ENCODE measurements at places on chromosomes 2 and 18. TPM values are rescaled to one million over a fixed set of nuclear protein-coding genes. Genes with fewer than 3 reads are reported as not detected.

GRCh38 chr18:27363872-27364271 is 178.8 kb upstream of the CHST9 start:
- no peaks in the 10 kb centered on the region for H3K4me1 ChIP-seq
- no peak overlapping the region for H3K4me3 ChIP-seq
- DNase-seq = no peak

DNA sequence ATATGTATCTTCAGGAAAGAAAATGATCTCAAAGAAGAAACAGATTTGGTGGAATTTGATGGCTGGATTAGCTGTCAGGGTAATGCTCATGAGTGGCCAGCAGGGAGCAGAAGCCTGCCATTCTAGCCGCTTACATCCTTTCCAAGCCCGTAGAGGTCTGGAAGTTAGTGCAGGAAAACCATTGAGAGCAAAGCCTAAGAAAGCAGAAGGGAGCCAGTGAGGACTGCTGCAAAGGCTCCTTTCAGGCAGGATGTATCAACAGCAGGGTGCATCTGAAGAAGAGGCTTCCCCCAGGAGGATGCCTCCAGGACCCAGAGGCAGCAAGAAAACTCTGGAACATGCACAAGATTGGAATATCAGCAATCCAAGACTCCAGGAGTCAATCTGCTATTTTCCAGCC is 22.9 kb upstream of the LBH start:
- H3K27ac ChIP-seq = peak overlapping the region; percentile 49
- H3K27me3 ChIP-seq = peaks cover 8% of the 10 kb centered on the region
- no peaks in the 10 kb centered on the region for H3K36me3 ChIP-seq
- no peak overlapping the region for H3K4me3 ChIP-seq

DNA sequence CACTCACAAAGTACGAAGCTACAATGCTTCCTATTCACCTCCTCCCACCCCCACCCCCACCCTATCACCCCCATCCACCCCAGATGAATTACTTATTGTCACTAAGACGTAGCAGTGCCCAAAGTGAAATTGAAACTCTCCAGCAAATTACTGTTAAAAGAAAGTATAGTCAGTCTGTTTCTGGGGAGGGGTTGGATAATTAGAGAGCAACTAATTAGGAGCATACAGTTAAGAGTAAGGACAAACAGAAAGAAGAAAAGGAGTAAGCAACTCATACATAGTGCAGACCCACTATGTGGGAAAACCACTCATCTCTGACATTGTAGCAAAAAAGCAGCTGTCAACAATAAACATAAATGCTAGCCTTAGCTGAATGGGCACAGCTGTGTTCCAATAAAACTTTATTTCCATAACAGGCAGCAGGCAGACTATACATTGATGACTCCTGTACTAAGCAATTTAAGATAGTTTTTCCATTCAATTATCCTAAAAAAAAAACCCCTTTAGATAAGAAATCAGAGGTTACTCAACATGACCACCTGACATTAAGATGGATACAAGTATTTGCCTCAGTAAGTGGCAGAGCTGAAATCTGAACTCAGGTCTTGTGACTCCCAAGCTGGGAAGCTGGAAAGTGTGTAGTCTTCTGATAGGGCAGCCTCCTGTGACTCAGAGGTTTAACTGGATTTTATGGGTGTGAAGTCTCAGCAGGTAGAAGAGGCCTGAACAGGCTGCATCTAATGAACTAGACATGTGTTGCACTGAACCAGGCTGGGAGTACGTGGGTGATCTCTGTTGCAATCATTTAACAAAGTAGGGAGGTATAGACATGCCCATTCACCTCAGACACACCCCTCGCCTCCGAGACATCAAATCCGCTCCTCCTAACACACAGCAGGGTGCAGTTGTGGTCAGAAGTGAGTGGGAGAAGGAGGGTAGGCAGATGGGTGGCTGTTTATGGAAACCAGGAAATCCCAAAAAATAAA is 171.8 kb upstream of the KLF7 start:
- H3K36me3 ChIP-seq = no peaks in the 10 kb centered on the region
- H3K4me1 ChIP-seq = peaks cover 39% of the 10 kb centered on the region
- no peaks in the 10 kb centered on the region for H3K27me3 ChIP-seq
- DNase-seq = no peak
- H3K27ac ChIP-seq = peak overlapping the region; percentile 66
- peak overlapping the region; percentile 37 for H3K4me3 ChIP-seq

- H3K36me3 ChIP-seq = peaks cover 7% of the 10 kb centered on the region
These were observed 31.8 kb upstream of the INPP4A start for GRCh38 chr2:98412751-98413458.

DNA sequence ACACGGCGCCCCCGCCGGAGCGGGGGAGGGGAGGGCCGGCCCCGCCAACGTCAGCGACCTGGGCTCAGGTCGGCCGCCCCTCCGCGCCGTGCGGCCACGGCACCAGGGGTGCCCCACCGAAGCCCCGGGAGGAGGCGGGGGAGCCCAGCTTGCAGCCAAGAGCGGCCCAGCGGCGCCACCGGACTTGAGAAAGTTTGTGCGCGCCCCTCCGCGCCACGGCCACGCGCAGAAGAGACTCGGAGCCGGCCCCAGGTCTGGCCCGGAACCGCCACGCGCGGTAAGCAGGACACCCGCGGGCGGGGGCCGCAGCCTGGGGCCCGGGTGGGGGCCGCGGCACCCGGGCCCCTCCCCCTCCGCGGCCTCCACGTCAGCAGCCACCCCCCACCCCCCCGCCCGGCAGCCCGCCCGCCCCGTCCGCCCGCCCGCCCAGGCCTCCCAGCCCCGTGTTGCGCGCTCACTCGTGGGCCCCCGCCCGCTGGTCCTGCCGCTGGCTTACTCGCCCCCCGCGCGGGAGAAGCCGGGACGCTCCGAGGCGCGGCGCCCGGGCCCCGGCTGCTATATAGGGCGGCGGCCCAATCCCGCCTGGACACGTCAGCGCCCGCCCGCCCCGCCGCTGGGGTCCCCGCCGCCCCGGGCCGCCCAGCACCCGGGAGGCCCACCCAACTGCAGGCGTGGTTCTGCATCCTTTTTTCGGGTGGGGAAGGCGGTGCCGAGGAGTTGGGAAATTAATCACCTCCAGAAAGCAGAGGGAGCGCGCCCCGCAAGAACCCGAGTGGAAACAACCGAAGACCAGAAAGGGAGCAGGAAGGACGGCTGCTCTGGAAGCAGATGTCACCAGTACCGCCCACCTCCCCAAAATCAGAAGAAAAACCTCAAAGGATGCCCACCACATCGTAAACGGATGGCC is 42.9 kb downstream of the HDLBP start:
- peak overlapping the region; percentile 72 for H3K4me3 ChIP-seq
- H3K27me3 ChIP-seq = no peaks in the 10 kb centered on the region
- DNase-seq = peak; percentile 44
- peaks cover 42% of the 10 kb centered on the region for H3K36me3 ChIP-seq
- peak overlapping the region; percentile 56 for H3K27ac ChIP-seq
- peaks cover 33% of the 10 kb centered on the region for H3K4me1 ChIP-seq

DNA sequence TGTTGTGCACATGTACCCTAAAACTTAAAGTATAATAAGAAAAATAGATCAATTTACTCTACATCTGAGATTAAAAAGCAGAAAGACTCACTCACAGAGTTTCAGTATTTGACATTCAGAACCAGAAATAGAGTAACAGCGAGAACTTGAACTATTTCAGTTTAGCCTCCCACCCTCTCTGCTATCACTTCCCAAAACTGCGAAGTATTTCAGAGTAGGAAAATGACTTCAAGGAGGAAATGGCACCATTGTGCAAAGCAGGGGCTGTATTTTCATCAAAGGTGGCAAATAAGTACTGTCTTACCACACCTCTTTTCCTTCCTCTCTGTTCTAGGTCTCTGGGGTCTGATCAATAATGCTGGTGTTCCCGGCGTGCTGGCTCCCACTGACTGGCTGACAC is 13.6 kb downstream of the DHRS9 start:
- H3K4me3 ChIP-seq = no peak overlapping the region
- no peaks in the 10 kb centered on the region for H3K36me3 ChIP-seq
- H3K27ac ChIP-seq = no peak overlapping the region
- no peaks in the 10 kb centered on the region for H3K4me1 ChIP-seq
- DNase-seq = no peak

DNA sequence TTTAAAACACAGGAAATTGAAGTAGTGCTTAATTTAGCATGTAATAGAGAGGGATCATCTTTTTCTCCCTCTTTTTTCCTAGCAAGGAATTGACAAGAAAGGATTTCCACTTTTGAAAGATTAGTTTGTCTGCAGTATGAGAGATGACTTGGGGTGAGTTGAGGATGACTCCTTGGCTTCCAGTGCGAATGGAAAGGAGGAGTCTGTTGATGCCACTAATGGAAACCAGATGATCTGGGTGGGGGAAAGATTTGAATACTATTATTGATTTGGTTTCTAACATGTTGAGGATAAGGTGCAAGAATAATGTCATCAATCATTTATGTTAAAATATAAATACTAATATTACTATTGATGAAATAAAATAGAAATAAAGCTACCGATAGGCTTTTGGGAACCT is 205.4 kb downstream of the PPP1R1C start:
- no peak for DNase-seq
- H3K27me3 ChIP-seq = peaks cover 6% of the 10 kb centered on the region
- H3K27ac ChIP-seq = no peak overlapping the region
- no peaks in the 10 kb centered on the region for H3K4me1 ChIP-seq
- no peak overlapping the region for H3K4me3 ChIP-seq

The ARHGEF33 gene
- total RNA-seq = 0.08 TPM

The NPC1 gene
- 35.0 TPM for total RNA-seq

The SOCS6 gene
- total RNA-seq = 0.97 TPM

The PAX3 gene
- not detected for total RNA-seq
